G401 (cell line): ENCODE measurements at places on chromosomes 2 and 18.

DNA sequence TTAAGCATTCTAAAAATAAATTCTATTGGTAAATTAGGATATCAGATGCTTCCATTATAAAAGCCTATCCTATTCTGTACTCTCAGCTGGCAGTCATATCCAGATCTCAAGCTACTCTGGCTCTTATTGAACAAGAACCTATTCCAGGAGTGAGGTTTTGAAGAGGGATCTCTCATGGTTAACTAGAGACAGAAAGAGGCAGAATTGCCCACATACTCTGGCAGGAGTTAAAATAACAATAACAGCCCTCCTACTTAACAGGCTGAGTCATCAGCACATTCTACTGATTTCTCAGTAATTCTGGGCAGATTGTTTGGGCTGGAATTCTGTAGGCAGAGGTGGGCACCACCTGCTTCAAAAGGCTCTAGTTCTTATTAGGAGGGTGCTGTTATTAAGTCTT lies 142.0 kb upstream of the UNC80 start:
- DNase-seq: no peak

DNA sequence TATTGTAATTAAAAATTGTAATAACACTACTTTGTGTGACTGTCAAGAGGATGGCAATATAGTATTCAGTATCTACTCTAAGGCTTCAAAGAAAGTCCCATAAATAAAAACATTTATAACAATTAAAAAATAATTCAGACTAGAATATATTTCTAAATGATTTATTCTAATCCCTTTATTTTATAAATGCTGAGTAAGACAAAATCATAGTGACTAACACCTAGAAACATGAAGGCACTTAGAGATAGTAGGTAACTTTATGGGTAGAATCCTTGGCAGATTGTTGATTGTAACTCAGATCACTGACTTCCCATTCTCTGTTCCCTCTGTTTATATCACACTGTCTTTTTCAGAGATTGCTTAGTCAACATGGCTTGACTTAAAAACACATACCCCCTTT lies 78.6 kb upstream of the EPB41L5 start:
- no peak for DNase-seq

DNA sequence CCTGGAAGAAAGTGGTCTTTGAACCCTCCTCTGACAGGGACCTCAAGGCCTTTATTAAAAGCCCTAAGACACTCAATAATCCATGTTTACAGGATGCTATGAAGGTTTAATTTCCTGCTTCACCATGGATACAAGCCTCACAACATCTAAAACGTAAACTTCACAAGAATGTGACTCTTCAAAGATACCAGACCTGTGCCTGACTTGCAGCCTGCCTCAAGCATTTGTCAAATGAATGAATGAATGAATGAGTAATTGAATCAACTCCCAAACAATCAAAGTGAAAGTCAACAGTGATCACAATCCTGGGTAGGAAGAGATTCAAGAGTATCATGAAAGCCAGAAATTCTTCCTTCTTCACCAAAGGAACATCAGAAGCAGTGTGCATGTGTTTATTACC lies 30.4 kb downstream of the KLF7 start:
- no peak for DNase-seq

DNA sequence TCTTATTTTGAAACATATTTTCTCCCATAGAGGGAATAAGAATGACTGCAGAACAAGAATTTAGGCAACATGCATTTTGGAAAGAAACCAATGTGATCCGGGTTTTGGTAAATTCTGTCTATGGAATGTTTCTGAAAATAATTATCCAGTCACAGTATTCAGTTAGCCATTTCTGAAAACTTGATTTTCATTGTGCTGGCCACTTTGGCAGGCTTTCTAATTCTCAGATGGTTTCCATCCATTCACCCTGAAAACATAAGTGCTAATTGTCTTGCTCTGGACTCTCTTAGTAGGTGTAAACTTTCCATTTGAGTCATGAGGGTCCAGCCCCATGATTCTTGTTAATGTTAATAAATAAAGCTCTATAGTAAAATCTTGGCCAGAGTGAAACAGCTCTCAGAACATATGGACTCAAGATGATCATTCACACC lies 176.5 kb downstream of the RBM43 start:
- no peak for DNase-seq

- no peak for DNase-seq
These were observed 54.0 kb upstream of the SPATS2L start for GRCh38 chr2:200252265-200253067.

GRCh38 chr2:205563646-205564045 lies 118.7 kb upstream of the NRP2 start:
- DNase-seq: no peak

DNA sequence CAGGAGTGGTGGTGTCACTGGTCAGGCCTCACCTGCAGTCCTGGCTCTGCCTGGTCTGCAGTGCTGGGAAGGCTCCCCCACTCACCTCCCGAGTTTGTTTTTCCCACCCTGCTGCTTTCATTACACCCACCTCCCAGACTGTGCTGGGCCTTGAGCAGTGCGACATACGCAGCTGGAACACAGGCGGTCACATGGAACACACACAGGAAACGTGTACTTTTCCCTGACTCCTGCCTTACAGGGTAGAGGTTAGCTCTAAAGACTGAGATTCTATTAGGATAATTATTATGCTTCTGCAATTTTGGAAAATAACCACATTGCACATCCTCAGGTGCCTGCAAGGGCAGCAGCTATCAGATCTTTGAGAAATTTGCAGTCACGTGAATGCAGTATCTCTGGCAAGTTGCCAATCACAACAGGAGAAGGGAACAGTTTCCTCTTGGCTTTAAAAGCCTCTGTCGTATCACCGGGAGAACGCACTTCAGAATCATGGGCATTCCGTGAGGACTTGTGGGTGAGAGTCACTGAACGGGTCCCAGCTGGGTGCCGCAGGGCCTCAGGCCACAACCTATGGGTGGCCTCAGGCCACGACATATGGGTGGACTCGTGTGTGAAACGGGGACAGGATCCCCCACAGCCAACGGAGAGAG lies 136.5 kb downstream of the ZNF236 start:
- peak; percentile 35 for DNase-seq

DNA sequence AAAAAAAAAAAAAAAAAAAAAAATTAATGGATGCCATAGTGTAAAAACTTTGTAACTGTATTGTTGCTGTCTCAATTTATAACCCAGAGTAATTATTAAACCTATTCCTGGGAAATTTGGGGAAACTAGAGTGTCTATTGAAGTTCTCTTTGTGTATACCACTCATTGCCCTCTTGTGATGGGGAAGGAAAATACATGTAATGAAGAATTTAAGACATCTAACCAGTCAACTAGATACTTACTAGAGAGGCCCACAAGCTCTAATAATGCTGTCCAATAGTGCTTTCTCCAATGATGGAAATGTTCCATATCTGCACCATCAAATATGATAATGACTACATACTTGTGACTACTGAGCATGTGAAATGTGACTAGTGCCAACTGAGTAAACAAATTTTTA lies 168.5 kb upstream of the SLC39A10 start:
- no peak for DNase-seq

- no peak for DNase-seq
These were observed 78.7 kb downstream of the FTCDNL1 start for GRCh38 chr2:199772035-199772976.

- peak; percentile 21 for DNase-seq
These were observed 45.8 kb downstream of the PTPN2 start for GRCh38 chr18:12838178-12838634.

DNA sequence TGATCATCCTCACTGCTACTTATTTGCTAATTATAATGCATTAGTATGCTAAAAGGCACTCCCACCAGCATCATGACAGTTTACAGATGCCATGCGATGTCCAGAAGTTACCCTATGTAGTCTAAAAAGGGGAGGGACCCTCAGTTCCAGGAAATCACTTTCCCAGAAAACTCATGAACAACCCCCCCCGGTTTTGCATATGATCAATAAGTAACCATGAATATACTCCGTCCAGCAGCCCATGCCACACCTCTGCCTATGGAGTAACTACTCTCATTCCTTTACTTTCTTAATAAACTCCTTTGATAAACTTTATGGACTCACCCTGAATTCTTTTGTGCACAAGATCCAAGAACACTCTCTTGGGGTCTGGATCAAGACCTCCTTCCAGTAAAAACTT lies 86.8 kb downstream of the MALT1 start:
- no peak for DNase-seq

- no peak for DNase-seq
These were observed 74.1 kb downstream of the ACTR3 start for GRCh38 chr2:113963965-113964364.

DNA sequence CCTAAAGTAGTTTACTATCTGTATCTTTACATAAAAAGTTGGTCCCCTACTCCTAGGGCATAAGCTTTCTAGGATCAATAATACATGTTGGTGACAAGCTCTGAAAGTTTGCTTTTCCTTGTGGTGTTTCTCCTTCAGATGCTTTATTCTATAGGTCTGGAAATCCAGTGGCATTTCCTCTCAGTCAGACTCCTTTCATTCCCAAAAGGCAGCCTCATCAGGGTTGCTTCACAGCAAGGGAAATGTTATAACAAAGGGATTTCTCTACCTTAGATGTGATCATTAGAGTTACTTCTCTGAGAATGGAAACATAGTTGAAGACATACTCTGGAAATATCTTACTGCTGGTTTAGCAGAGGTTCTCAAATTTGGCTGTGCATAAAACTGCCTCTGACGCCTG lies 1072.4 kb upstream of the ZEB2 start:
- DNase-seq: no peak

DNA sequence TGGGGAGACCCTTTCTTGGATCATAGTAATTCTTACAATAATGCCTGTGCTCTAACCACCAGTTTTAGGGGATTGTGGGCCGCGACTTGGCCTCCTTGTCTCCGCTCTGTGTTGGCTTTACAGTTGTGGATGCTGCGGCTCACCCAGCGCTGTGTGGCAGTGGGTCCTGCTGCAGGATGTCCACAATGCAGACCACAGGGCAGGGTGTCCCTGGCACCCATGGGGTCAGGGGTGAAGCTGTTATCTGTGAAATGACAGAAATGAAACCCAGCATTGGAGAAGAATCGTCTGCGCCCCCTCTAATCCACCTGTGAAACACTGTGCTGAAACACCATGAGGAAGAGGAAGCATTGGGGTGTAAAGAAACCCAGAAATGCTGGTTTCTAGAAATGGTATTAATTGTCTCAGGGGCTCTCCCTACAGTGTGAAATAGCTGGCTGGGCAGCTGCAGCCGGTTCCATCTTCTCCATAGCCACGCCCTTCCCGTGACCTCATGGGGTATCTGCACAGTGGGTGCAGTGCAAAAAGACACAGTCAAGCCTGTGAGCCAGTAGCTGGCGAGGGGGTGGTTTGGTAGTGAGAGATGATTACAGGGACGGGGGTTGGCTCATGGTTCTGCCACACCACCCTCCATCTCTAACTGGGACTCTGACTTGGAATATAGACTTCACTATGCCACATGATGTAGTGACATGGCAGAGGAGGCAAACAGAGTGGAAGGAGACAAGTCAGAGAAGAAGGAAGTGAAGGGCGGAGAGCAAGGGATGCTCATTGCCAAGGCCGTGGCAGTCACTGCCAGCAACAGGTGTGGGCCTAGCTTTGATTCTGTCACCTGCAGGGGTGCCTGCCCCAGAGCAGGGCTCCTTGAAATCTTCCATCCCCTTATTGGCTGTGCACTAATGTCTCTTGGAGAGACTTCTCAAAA lies 16.2 kb downstream of the INPP4A start:
- no peak for DNase-seq

- DNase-seq: no peak
These were observed 26.0 kb upstream of the SSB start for GRCh38 chr2:169772651-169773050.

DNA sequence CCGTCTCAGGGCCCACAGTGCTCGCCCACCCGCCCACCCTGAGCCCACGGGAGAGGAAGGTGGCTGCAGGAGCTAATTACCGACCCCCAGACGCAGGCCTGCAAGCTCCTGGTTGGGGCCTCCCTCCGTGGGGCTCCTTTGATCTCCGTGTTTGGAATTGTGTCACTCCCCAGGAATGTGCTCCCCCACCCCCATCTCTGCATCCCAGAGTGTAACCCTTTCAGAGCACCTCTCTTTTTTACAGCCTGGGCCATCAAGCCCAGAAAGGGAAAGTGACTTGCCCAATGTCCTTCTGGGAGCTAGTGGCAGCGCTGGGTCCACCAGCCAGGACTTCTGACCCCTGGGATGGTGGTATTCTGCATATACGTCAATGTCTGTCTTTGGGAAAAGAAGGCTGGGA lies 335.1 kb downstream of the CYRIA start:
- DNase-seq: no peak

DNA sequence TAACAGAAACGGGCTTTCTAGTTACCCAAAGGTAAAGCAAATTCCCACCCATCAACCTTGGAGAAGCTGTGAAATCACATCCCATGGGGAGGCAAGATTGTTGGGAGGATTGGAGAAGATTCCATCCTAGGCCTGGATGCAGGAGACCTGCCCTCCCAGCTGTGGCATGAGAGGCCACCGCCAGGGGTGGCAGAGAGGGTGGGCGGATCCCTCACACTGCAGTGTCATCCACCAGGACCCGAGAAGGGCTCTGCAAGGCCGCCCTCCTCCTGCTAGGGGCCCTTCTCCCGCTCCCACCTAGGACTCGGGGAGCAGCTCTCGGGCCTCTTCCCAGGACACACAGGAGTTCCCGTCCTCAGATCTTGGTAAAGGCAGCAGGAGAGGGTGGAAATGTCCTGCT lies 15.5 kb upstream of the ATG16L1 start:
- no peak for DNase-seq

DNA sequence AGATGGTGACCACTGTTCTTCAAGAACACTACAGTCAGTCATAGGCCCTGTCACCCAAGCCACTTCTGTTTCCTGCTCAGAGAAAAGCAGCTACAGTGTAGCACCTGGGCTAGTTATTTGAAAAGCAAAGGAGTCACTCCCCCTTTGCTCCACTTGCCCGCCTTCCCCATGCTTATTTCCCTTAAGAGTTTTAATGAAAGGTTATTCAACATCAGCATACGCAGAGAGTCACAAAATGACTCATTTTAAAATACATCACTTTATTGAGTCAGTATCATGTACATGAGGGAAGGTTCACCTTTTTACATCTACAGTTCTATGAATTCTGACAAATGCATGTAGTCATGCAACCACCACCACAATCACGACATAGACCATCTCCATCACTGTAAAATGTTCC lies 71.3 kb downstream of the TNFRSF11A start:
- DNase-seq: no peak

DNA sequence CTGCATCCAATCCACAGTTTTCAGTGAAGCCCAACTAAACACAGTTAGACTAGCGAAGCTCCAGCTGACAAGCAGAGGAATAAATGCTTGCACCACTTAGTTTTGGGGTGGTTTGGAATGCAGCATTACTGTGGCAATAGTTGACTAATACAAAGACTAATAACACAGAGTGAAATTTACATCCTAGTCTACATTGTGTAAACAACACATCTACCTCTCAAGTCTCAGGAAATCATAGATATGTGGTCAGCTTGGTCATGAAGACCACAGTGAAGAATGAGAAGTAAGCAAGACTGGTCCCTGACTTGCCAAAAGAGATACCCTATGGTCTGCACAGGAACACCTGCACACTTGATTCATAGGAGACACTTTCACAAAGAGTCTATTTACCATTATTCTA lies 155.1 kb upstream of the TANK start:
- DNase-seq: no peak

GRCh38 chr2:126909366-126909765 lies 10.7 kb downstream of the TEX51 start:
- no peak for DNase-seq
